ENCODE measurements at places on chromosomes 7 and 10.
A peak's percentile ranks its signal among the peaks of the same experiment; 100 is the strongest.

- DNase-seq: no peak
These were observed 239.2 kb upstream of the PRKCQ start for GRCh38 chr10:6819301-6819700.

DNA sequence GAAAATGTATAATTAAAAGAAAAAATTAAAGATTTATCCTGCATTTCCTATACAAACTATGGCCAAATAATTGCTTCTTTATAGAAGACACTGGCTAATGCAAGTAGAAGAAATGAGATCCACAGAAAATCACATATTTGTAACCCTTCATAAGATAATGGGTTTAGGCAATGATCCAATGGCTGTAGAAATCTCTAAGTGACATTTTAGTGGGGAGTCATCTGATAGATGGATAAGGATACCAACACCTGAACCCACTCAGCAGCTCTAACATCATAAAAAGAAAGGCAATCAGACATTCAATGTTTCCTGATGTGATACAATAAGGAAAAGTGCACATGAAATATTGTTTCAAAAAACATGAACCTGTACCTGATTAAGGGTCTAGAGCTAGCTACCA is 297.5 kb downstream of the CXCL12 start:
- DNase-seq: no peak

- DNase-seq: no peak
These were observed 216.1 kb downstream of the CCDC3 start for GRCh38 chr10:12785415-12785831.

DNA sequence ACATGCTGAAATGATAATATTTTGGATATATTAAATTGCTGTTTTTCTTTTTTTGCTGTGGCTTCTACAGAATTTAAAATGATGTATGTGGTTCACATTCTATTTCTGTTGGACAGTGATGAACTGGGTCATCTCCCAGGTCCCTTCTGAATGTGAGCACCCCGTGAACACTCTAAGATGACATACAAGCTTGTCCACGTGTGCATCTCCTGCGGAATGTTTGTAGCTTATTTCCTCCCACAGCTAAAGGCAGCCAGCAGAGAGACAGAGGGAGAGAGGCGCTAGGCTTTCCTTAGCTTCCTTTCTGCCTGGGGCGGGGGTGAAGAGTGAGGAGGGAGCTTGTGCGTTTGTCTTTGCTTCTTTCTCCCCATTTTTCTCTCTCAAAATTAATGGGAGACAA is 219.1 kb downstream of the EMX2 start:
- peak; percentile 4 for DNase-seq

DNA sequence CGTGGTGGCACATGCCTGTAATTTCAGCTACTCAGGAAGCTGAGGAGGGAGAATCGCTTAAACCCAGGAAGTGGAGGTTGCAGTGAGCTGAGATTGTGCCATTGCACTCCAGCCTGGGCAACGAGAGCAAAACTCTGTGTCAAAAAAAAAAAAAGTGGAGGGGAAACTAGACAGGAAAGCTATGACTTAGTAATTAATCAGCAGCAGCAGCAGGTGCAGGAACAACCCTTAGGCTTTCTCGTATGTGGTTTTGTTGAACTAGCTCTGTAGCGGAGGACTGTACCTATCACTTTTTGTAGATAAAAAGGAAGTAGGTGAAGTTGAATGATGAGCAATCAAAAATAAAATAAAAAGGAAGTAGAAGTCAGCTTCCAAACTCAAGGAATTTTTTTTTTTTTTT is 76.9 kb upstream of the KMT2C start:
- no peak for DNase-seq

DNA sequence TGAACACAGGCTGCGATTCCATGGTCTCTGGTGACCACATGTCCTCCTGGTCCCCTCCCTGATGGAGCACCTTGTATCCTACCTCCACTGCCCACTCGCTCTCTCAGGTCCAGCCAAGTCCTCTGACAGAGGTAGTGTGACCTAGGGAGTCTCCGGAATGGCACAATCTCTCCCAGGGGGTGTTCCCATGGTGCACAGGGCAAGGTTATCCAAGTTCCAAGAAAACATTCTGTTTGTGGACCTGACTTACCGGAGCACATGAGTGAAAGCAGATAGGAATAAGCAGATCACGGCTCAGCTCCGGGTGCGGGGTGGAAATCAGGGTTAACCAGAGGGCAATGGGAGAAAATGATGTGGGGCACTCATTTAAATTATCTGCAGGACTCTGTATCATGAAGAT is 45.8 kb upstream of the INSIG1 start:
- DNase-seq: no peak

GRCh38 chr7:38428041-38428440 is 154.6 kb upstream of the TARP start:
- no peak for DNase-seq

- peak; percentile 60 for DNase-seq
These were observed 903 bp upstream of the KCNMA1 start for GRCh38 chr10:77638321-77639101.

GRCh38 chr10:4581929-4582328 is 244.1 kb upstream of the AKR1E2 start:
- DNase-seq: no peak

DNA sequence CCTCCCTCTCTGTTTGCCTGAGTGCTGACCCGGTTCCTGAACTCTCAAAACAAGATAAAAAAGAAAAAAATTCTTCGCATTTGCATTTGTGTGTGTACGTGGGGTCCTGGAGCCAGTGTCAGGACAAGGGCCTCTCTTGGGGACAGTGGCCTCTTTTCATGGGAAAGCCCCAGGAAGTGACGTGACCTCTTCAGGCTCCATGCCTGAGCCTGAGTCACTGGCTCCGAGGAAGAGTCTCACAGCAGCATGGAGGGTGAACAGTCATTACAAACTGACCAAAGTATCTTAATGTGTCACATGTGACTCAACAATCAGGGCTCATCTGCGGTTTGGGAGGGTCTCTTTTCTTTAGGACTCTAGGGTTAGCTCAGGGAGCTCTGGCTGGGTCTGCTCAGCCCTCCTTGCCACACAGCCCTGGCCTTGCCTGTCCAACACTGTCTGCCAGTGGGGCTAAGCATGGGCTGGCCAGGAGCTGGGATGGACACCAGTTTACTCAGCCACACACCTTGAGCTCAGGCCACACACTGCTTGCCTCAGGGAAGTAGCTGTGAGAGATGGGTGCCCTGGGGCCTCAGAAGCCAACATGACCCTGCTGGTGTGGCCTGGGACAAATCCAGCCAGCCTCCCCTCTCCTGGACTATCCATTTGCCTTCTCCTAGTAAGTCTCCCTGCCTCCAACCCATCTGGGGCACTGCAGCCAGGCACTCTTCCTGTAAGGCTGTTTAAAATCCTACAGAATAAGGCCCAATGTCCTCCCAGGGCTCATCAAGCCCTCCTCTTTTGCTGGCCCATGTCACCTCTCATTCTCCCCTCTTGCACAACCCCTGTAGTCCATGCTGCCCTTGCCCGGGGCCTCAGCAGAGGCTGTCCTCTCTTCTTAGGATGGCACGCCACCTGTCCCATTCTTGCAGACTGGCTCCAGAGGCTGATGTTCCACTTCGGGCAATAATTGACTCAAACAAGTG is 10.5 kb downstream of the TMEM273 start:
- DNase-seq: peak; percentile 96

DNA sequence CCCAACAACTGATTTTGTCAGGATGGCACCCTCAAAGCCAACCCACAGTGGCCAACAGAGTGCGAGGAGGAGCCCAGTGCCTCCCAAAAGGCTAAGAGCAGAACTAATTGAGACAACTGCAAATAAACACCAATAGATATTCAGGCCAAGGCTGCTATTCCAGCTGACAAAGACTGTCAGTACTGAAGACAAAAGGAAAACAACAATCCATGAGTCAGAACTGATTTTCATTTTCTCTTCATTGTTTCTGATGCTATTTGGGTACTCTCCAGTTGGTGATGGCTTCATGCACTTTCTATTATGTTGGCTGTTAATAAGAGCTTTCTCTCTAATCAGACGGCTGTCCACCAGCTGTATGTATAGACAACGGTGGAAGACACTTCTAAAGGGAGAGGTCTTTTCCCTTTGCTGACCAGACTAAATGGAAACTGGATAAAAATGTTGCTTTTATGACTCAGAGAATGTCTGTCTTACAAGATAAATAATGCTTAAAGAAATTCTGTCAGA is 515.9 kb downstream of the PARD3 start:
- peak; percentile 75 for DNase-seq

- DNase-seq: peak; percentile 39
These were observed 251.0 kb downstream of the BMPER start for GRCh38 chr7:34156336-34156735.

- DNase-seq: no peak
These were observed 266.4 kb upstream of the LRGUK start for GRCh38 chr7:133860628-133861335.

DNA sequence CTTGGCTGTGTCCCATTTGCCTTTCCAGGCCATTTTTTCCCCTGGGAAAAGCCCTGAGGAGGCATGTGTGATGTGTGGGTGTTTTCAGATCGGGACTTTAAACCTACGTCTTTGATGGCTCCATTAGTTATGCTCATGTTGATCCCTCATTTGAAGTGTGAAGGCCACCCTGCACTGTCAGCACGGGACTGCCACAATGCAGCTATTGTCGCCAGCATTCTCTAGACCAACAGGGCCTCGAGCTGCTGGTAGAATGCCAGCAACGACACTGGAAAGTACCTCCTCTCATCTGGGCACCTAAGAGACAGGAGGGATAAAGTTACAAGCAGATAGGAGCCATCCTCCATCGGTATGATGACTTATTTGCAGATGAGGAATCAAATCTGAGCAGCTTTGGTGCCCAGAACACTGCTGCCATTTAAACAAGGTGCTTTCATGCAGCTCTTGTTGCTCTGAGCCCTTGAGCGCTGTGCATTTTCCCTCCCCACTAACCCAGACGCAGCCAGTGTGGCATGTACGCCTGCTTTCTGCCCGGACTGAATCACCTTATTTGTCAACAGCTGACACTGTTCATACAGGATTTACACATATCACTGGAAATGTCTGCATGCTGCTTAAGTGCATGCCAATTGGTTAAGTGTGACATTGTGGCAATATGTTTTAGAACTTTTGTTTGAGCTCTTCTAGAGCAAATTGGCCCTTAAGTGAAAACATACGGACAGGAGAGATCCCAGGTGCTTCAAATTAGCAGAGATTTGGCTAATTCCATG is 175.0 kb upstream of the PITRM1 start:
- DNase-seq: no peak

- DNase-seq: no peak
These were observed 20.6 kb downstream of the DNAJB6 start for GRCh38 chr7:157357129-157358040.

DNA sequence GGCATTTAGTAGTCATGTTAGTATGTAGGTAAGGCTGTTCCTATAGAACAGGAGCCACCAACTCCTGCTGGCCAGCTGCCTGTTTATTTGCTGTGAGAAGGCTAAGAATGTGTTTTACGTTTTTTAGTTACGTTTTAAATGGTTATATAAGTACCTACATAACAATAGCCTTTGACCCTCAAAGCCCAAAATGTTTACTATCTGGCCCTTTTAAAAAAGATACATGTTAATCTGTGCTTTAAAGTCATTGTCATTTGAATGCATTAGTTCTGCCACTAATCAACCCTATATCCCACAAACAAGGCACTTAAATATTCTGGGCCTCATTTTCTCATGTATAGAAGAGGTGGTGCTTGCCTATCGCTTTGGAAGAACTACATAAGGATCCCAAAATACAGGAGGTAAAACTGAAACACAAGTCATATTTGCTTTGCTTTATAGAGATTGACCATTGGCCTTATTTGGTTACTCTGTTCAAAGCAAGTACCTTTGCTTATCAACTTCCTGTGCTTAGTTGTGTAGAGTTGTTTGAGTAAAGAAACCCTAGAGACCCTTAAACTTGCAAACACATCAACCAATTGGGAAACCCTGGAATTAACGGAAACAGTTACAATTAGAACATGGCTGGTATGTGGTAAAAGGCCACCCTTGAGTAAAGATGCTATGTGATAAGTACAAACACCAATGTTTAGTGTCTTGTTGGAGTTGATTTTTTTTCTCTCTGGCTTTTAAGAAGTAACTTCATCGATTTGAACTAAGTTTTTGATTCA is 25.9 kb downstream of the TIMM23 start:
- DNase-seq: no peak

DNA sequence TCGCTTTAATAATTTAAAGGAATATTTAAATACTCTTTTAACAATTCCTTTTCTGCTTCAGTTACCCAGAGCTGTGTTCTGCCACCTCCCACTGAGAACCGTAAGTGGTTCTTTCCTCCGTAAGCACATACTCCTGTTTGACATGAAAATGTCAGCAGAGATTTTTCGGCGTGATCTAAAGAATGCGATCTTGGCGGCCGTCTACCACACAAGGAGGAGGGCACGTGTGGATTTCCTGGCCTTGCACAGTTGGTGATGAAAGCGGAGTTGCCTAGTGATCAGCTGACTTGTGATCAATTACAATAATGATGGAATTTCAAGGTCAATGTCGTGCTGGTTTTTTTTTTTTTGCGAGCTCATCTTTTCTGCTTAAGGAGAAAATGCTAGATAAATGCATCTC is 35.6 kb upstream of the INSIG1 start:
- DNase-seq: no peak

DNA sequence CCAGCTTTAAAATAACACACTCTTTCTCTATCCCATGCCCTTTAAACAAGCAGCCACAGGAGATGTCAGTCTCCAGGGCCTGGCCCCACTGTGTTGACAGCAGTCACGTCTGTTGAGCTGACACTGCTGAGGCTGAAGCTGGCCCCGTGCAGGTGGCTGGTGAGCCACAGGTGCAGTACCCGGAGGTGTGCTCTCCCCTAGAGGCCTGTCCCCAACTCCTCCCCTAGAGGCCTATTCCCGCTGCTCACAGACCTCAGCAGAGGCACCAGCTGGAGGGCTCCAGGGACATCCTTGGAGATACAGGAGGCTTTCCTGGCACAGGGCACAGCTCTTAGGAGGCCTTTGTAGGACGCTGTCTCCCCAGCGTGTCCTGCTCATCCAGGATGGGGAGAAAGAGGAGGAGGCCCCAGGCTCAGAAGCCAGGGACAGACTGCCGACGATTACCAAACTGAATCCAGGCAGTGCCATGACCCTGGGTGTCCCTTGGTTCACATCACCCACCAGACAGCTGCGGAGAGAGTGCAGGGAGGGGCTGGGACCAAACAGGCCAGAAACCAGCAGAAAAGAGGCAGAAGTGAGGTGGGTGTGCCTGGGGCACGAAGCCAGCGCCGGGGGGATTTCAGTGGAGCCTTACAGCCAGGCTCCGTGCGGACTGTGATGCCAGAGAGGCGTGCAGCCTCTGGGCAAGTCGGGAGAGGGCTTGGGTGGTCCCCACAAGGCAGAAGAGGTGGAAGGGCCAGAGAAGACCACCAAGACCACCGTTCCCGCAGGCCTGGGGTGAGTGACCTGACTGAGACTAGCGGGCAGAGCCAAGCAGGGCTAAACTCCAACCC is 18.5 kb upstream of the TTYH3 start:
- no peak for DNase-seq

GRCh38 chr7:130454959-130455358 is 14.1 kb upstream of the CEP41 start:
- DNase-seq: no peak

Measured in fibroblast of skin of back (primary cell).